ENCODE measurements at places on chromosomes 12 and 14. TPM values are rescaled to one million over a fixed set of nuclear protein-coding genes. Genes with fewer than 3 reads are reported as not detected.

GRCh38 chr14:41957459-41957858 is 350.8 kb downstream of the LRFN5 start:
- no peak overlapping the region for H3K4me3 ChIP-seq
- no peak overlapping the region for H3K27ac ChIP-seq
- H3K4me1 ChIP-seq = no peaks in the 10 kb centered on the region
- no peaks in the 10 kb centered on the region for H3K36me3 ChIP-seq
- DNase-seq = no peak

C12orf56 gene
- not detected for polyA plus RNA-seq

DNA sequence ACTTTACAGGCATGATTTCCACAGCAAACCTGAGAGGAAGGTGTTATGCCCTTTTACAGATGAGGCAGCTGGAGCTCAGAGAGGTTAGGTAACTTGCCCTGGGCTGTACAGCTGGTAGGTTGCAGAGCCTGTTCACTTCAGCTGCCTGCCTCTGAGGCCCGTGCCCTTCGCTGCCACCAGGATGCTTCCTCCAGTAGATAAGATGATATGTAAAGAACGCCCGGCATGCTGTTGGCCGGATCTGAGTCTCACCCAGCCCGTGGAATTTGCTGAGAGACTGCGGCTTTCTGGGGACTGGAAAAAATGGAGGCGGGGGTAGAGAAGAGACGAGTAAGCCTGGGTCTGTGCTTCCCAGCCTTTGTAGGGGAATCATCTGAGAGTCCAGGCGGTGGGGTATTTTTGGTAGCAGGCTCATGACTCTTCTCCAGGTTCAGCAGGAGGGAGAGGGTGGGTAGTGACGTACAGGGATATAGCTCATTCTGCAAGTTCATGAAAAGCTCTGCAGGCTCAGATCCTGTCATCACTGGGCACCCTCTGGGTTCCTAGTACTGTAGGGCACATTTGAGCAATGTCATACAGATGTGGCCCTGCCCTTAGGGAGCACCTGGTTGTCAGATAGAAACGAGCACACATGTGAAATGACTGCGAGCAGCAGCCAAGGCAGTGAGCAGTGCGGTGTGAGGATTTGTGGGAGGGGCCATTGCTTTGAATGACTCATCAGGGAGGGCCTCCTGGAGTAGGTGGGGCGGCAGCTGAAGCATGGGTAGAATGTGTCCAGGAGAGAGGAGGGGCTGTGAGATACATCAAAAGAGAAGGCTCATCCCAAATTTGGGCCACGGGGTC is 159.4 kb downstream of the TSPAN9 start:
- no peaks in the 10 kb centered on the region for H3K4me1 ChIP-seq
- no peak overlapping the region for H3K27ac ChIP-seq
- H3K27me3 ChIP-seq = no peaks in the 10 kb centered on the region
- no peaks in the 10 kb centered on the region for H3K36me3 ChIP-seq
- no peak for DNase-seq

SLC5A8 gene
- not detected for polyA plus RNA-seq

HHIPL1 gene
- polyA plus RNA-seq = not detected

PMEL gene
- 0.09 TPM for polyA plus RNA-seq

PLEK2 gene
- polyA plus RNA-seq = 4.1 TPM

GRCh38 chr12:28114488-28114887 is 75.8 kb upstream of the CCDC91 start:
- H3K27ac ChIP-seq = no peak overlapping the region
- no peak for DNase-seq
- H3K36me3 ChIP-seq = no peaks in the 10 kb centered on the region
- no peaks in the 10 kb centered on the region for H3K27me3 ChIP-seq

- no peaks in the 10 kb centered on the region for H3K36me3 ChIP-seq
- no peak overlapping the region for H3K4me3 ChIP-seq
- DNase-seq = no peak
Observed at GRCh38 chr12:101243616-101244015, 33.6 kb upstream of the SLC5A8 start.

HCAR2 gene
- not detected for polyA plus RNA-seq

Data from naive thymus-derived CD4-positive, alpha-beta T cell (primary cell).